ENCODE measurements at places on chromosomes 12 and 14.

DNA sequence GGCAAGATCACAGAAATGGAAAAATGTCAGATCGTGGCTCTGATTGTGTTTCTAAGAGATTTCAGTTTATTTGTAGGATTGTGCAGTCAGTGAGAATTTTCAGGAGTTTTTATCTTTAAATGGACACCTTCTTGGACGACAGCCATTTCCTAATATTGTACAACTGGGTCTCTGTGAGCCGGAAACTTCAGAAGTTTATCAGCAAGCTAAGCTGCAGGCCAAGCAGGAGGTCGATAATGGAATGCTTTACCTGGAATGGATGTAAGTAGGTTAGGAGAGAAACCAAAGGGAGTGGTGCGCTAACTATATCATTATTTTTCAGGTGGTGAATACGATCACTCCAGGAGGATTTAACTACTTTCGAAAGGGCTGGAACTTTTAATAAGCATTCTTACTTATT, 26.4 kb downstream of the APAF1 start:
- no peak for DNase-seq

GRCh38 chr12:30794591-30795409, 40.0 kb upstream of the CAPRIN2 start:
- DNase-seq = peak; percentile 54

GRCh38 chr12:55407866-55408265, 7.5 kb downstream of the OR6C65 start:
- DNase-seq = no peak

DNA sequence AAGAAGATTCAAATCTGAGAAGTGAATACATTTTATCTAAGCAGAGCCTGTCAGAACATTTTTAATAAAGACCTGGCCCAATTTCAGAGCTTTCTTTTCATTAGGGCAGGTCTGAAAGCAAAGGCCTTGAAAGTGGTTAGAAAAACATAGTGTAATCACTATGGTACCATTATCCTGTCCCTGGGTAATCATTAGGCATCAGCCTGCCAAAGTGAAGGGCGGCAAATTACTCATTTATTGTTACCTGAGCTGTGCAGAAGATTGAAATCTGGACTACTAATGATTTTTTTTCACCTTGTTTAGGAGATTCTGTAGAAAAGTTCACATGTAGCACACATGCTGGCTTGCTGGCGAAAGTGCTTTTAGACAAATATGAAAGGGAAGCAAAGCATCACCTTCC, 92.6 kb upstream of the PRKD1 start:
- no peak for DNase-seq

GRCh38 chr12:101097829-101098580, 112.0 kb downstream of the SLC5A8 start:
- DNase-seq = no peak

GRCh38 chr14:84361476-84361875, 1168.5 kb upstream of the FLRT2 start:
- no peak for DNase-seq

DNA sequence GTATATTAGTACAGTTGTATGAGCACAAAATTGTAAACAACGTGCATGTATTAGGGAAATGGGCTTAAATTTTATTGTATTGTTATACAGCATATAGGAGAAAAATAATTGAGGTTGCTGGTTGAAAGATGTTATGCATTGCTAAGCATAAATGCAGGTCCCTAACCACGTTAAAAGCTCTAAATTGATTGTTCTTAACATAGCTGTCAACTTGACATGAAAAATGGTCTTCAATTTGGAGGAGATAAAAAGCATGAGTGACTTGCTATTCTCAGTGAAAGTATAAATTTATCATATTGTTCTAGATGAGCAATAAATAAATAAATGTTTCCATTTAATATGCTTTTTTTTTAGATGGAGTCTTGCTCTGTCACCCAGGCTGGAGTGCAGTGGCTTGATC, 506.6 kb upstream of the ATXN7L3B start:
- DNase-seq = no peak

DNA sequence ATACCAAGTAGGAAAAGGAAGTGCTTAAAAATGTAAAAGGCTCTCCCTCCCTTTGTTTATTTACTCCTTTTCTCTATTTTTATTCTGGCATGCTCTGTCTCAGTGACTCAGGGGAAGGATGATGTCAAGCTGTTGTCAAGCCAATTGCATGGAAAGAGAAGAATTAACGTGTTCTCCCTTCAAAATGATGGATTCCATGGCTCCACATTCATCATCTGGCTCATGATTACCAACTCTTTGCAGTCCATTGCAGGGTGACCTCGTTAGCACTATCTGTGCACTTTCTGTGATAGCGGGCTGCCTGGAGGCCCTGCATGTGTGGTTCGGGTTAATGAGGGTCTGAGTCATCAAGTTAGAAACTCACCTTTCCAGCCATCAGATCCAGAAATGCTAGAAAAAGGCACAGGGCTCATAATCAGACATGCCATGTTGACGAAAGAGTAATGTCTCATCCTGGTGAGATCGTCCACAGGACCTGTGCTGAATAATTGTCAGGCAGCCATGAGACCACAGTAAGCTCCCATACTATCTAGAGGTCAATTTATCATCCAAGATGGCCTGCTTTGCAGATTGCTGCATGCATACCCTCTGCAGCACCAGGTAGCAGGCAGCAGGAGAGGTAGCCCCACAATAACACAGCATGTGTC, 79.2 kb upstream of the BTG1 start:
- peak; percentile 45 for DNase-seq

- DNase-seq = no peak
Measured at GRCh38 chr12:47744005-47744651, 14.6 kb downstream of the RAPGEF3 start.

All from AG08396 (cell line).